ENCODE measurements at places on chromosomes 5 and 9. TPM values are rescaled to one million over a fixed set of nuclear protein-coding genes. Genes with fewer than 3 reads are reported as not detected.

GRCh38 chr9:121280715-121281613 is 13.0 kb downstream of the GSN start:
- H3K27me3 ChIP-seq: no peaks in the 10 kb centered on the region
- no peak overlapping the region for H3K4me3 ChIP-seq
- H3K27ac ChIP-seq: peak overlapping the region; percentile 99
- no peak for DNase-seq
- H3K4me1 ChIP-seq: no peaks in the 10 kb centered on the region

GRCh38 chr5:1594357-1595106 is 70.8 kb upstream of the LPCAT1 start:
- DNase-seq: no peak
- H3K36me3 ChIP-seq: no peaks in the 10 kb centered on the region
- peak overlapping the region; percentile 86 for H3K27ac ChIP-seq
- H3K4me3 ChIP-seq: peak overlapping the region; percentile 65
- no peaks in the 10 kb centered on the region for H3K27me3 ChIP-seq

- H3K4me1 ChIP-seq: no peaks in the 10 kb centered on the region
- no peaks in the 10 kb centered on the region for H3K36me3 ChIP-seq
- DNase-seq: no peak
Observed at GRCh38 chr5:144328980-144329379, 158.3 kb downstream of the KCTD16 start.

DNA sequence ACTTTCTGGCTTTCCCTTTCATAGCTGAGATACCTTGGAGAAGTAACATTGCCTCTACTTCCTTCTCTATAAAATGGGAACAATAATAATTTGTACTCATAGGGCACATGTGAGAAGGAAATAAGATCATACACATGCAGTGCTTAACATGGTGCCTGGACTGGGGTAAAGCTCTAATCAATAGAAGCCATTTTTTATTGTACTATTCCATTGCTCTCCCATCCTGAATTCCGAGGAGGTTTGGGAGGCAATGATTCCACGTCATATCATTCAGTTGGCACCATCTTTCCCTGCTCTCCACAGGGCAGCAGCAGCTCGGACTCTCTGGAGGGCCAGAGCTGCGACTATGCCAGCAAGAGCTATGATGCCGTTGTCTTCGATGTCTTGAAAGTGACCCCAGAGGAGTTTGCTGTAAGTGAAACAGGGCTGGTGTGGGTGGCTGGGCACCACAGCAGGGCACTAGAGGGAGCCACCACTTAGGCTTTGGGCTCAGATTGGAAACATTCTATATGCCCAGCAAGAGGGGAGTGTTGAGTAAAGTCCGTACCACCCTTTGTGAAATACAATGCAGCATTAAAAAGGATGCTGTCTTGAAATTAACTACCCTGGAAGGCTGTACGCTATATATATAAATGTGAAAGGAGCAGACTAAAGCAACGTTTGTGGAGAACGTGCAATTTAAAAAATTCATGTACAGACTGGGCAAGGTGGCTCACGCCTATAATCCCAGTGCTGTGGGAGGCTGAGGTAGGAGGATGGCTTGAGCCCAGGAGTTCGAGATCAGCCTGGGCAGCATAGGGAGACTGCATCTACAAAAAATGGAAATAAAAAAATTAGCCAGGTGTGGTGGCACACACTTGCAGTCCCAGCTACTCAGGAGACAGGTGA is 51.2 kb downstream of the RALGPS1 start:
- H3K27me3 ChIP-seq: no peaks in the 10 kb centered on the region
- H3K4me3 ChIP-seq: no peak overlapping the region
- H3K36me3 ChIP-seq: no peaks in the 10 kb centered on the region
- no peak for DNase-seq
- H3K4me1 ChIP-seq: peaks cover 19% of the 10 kb centered on the region

DNA sequence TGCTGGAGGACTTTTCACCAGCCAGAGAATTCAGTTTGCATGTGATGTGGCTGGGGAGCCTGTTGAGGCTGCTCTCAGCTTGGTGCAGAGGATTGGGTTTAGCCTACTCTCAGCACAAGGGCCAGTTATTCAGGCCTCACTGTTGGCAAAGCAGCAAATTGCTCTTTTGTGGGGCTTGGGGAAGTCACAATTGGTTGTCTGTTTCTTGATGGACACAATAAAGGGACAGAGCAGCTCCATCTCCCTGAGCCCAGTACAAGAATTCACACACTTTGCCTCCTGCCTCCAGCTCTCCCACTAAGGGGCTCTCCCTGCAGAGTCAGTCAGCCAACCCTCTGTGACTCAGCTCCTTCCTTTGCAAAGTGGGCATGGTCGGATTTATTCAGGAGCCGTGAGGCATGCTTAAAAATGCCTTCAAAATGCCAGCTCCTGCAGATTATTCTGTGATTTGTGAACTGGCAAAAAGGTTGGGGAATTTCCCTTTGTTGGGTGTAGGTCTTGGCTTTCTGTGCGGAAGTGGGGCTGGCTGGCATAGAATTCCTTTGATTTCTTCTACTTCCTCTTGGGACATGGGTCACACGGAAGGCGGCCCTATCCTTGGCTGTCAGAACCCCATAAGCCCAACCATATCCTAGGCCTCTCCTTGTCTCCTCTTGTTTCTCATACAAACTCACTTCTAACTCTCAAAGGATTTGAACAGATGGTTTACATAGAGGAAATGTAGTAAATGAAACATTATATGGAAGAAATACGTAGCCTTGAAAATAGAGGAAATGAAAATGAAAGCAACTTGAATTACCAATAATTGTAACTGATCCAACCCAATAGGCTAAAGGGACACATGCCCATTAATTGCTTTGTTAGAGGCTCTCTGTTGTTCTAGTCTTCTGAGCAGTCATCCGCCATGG is 118.7 kb upstream of the CD180 start:
- no peak overlapping the region for H3K4me3 ChIP-seq
- no peaks in the 10 kb centered on the region for H3K27me3 ChIP-seq
- H3K27ac ChIP-seq: peak overlapping the region; percentile 46

DNA sequence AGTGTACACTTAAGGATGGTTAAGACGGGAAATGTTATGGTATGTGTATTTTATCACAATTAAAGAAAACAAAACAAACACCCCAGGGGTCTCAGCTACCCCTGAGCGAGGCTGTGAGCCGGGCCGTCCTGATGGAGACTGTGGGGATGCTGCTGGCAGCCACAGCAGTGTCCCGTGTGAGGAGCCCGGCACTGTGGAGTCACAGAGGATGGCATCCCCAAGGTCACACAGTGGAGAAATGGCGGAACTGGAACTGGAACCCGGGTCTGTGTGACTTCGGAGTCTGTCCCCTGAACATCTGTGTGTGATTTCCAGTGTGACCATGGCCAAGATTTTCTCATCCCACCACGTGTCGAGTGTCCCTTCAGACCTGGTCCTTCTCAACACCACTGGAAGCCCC is 80.7 kb upstream of the PHYKPL start:
- DNase-seq: no peak
- no peak overlapping the region for H3K27ac ChIP-seq
- no peaks in the 10 kb centered on the region for H3K27me3 ChIP-seq
- H3K36me3 ChIP-seq: no peaks in the 10 kb centered on the region
- H3K4me1 ChIP-seq: no peaks in the 10 kb centered on the region

DNA sequence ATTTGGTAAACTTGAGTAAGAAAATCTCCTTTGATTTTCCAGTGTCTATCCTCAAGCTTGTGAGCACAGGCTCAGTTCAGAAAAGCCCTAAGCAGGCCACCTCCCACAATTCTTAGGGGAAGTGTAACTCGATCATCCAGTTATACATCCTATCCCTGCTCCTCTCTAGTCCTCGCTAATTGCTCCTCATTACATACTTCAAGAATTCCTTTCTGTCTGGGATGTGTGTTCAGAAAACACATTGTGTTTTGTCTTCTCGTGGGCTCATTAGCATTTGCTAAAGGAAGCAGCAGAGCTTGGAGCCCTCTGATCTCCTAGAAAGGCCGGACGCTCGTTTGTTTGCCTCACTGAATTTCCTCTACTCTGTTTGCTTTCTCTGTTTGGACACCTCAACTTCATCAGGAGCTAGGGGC is 268.2 kb upstream of the RFX3 start:
- H3K4me3 ChIP-seq: no peak overlapping the region
- H3K36me3 ChIP-seq: no peaks in the 10 kb centered on the region
- DNase-seq: no peak
- H3K27ac ChIP-seq: no peak overlapping the region
- no peaks in the 10 kb centered on the region for H3K27me3 ChIP-seq
- H3K4me1 ChIP-seq: no peaks in the 10 kb centered on the region

GRCh38 chr9:136257381-136258298 is 12.0 kb upstream of the QSOX2 start:
- H3K4me3 ChIP-seq: no peak overlapping the region
- no peaks in the 10 kb centered on the region for H3K36me3 ChIP-seq
- DNase-seq: no peak
- H3K27ac ChIP-seq: no peak overlapping the region

GRCh38 chr9:36161187-36161586 is 8.0 kb upstream of the CCIN start:
- no peaks in the 10 kb centered on the region for H3K4me1 ChIP-seq
- H3K27ac ChIP-seq: peak overlapping the region; percentile 77
- H3K4me3 ChIP-seq: no peak overlapping the region
- no peaks in the 10 kb centered on the region for H3K27me3 ChIP-seq
- DNase-seq: no peak

DNA sequence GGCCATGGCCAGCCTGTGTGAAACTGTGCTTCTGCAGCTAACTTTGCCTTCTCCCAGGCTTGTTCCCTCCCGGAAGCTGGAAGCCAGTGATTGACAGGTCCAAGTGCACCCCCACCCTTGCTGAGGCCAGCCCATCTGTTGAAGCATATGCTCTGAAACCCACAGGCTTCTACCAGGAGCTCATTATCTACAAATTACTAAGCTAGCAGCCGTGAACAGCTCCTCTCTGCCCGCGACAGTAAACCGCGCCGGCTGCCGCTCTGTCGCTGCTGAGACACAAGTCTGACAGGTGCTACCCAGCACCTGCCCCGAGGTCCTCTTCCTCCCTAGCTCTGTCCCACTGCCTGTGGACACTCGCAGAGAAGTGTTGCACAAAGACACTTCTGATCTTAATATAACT is 490.9 kb downstream of the GADD45G start:
- H3K36me3 ChIP-seq: no peaks in the 10 kb centered on the region
- H3K4me1 ChIP-seq: peaks cover 19% of the 10 kb centered on the region
- H3K27ac ChIP-seq: no peak overlapping the region
- DNase-seq: no peak
- no peak overlapping the region for H3K4me3 ChIP-seq

- H3K4me1 ChIP-seq: no peaks in the 10 kb centered on the region
- no peaks in the 10 kb centered on the region for H3K27me3 ChIP-seq
- H3K36me3 ChIP-seq: no peaks in the 10 kb centered on the region
- DNase-seq: no peak
Observed at GRCh38 chr5:76134646-76135045, 51.5 kb downstream of the SV2C start.

DNA sequence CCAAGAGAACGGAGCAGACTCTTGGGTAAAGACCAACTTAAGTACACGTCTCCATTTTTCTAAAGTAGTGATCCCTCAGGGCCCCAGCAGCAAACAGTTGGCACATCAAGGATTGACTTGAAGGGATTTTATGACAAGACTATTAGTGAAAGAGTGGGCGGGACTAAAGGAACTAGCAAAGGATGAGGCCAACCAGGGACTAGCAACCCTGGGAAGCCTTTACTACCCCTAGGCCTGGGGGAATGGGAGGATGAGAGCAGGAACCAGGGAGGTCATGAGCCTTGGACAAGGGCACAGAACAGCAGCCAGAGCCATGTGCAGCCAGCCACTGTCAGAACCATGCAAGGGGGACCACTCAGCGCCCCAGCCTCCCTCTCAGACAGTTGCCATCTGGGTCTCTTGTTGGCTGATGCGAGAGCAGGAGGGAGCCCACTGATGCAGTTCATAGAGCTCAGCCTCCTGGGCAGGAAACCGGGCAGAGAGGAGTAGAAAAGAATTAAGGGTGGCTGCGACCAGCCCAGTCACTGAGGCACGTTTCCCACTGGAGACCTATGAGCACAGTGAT is 28.1 kb downstream of the TGFBI start:
- peaks cover 11% of the 10 kb centered on the region for H3K36me3 ChIP-seq
- H3K4me1 ChIP-seq: peaks cover 29% of the 10 kb centered on the region
- no peak overlapping the region for H3K4me3 ChIP-seq
- H3K27ac ChIP-seq: peak overlapping the region; percentile 57

- no peaks in the 10 kb centered on the region for H3K4me1 ChIP-seq
- no peak for DNase-seq
- no peaks in the 10 kb centered on the region for H3K27me3 ChIP-seq
- no peak overlapping the region for H3K27ac ChIP-seq
Observed at GRCh38 chr5:95272316-95272929, 12.5 kb downstream of the MCTP1 start.

Gene SHB
- 39.9 TPM for total RNA-seq

Gene RANBP6
- total RNA-seq: 17.6 TPM

Gene KLHL3
- total RNA-seq: 38.2 TPM

Gene SLC6A3
- 0.16 TPM for total RNA-seq

Gene KIF20A
- total RNA-seq: 0.12 TPM

Data from right atrium auricular region (tissue), 2 donors.